Stomach (tissue), 19 donors: ENCODE measurements at places on chromosomes 13 and 19.

GRCh38 chr13:25973085-25973484 is 78.7 kb downstream of the SHISA2 start:
- DNase-seq, result no peak

GRCh38 chr19:30888937-30889336 is 460.3 kb downstream of the TSHZ3 start:
- DNase-seq, result no peak

GRCh38 chr19:35498984-35499527 is 8.8 kb upstream of the KRTDAP start:
- DNase-seq, result no peak

DNA sequence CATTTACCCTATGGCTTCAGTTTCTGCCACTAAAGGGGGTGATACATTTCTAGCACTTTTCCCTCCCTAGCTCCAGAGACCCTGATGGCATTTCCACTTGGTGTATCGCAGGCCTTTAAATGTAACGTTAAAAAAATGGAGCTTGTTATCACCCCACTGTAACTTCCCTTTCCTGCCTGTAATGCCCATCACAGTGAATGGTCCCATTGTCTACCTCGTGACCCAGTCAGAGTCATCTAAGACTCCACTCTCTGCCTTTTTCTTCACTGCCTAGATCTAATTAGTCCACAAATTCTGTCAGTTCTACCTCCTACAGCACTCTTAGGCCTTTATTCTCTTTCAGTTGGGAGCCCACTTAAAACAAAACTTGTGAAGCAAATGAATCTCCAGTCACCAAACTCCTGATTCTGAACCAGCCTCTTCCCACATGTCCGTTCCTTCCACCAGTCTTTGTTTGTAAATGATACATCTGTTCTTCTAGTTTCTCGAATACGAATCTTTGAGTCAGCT is 64.8 kb downstream of the NHLRC3 start:
- DNase-seq, result no peak

DNA sequence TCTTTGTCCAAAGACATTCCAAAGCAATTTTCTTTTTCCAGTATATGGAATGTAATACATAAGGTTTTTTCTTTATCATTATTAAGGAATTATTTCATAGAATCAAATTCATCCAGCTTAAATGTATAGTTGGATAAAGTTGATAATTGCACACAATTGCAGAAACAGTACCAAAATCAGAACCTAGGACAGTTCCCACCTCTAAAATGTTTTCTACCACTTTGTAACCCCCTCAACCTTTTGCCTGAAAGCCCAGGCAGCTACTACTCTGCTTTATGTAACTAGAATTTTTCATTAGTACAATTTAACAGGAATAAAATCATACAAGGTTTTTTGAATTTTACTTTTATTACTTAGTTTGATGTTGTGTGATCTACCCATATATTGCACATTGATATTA is 98.0 kb downstream of the PRR20E start:
- DNase-seq, result no peak

GRCh38 chr19:28492621-28493020 is 720.3 kb downstream of the UQCRFS1 start:
- no peak for DNase-seq
